ENCODE measurements at places on chromosomes 16 and 17.
A peak's percentile ranks its signal among the peaks of the same experiment; 100 is the strongest.

DNA sequence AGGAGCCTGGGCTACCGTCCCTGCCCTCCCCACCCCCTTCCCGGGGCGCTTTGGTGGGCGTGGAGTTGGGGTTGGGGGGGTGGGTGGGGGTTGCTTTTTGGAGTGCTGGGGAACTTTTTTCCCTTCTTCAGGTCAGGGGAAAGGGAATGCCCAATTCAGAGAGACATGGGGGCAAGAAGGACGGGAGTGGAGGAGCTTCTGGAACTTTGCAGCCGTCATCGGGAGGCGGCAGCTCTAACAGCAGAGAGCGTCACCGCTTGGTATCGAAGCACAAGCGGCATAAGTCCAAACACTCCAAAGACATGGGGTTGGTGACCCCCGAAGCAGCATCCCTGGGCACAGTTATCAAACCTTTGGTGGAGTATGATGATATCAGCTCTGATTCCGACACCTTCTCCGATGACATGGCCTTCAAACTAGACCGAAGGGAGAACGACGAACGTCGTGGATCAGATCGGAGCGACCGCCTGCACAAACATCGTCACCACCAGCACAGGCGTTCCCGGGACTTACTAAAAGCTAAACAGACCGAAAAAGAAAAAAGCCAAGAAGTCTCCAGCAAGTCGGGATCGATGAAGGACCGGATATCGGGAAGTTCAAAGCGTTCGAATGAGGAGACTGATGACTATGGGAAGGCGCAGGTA, 762 bp downstream of the CDK12 start:
- DNase-seq: no peak

DNA sequence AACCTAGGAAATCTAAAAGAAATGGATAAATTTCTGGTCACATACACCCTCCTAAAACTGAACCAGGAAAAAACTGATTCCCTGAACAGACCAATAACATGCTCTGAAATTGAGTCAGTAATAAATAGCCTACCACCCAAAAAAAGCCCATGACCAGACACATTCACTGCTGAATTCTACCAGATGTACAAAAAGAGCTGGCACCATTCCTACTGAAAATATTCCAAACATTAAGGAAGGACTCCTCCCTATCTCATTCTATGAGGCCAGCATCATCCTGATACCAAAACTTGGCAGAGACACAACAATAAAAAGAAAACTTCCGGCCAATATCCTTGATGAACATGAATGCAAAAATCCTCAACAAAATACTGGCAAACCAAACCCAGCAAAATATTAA, 52.9 kb downstream of the TTC19 start:
- no peak for DNase-seq

GRCh38 chr17:68568581-68568980, 32.6 kb downstream of the FAM20A start:
- no peak for DNase-seq

DNA sequence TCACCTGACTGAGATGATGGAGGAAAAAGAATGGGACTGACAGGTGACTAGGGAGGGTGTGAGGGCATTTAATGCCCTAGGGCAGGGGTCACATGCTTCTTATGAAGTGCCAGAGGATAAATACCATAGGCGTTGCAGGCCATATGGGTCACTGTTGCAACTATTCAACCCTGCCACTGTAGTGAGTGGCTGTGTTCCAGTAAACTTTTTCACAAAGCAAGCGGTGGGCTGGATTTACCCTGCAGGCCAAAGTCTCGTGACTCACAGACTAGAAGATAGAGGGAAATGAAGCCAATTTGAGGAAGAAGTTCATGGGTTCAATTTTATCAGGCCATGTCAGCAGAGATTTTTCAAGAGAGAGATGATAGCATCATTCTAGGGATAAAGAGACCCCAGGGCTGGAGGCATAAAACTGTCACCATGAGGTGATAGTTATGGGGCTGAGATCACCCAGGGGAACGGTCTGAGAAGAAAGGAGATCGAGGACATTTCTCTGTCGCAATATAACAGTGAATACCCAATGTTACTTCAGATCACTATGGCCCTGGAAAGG, 8.6 kb downstream of the ARHGAP17 start:
- no peak for DNase-seq

- no peak for DNase-seq
Observed at GRCh38 chr17:2235792-2236366, 67.7 kb downstream of the SMG6 start.

GRCh38 chr17:32523827-32524552, 37.2 kb downstream of the CDK5R1 start:
- no peak for DNase-seq

- DNase-seq: no peak
Observed at GRCh38 chr17:28350271-28350670, 7.1 kb downstream of the POLDIP2 start.

DNA sequence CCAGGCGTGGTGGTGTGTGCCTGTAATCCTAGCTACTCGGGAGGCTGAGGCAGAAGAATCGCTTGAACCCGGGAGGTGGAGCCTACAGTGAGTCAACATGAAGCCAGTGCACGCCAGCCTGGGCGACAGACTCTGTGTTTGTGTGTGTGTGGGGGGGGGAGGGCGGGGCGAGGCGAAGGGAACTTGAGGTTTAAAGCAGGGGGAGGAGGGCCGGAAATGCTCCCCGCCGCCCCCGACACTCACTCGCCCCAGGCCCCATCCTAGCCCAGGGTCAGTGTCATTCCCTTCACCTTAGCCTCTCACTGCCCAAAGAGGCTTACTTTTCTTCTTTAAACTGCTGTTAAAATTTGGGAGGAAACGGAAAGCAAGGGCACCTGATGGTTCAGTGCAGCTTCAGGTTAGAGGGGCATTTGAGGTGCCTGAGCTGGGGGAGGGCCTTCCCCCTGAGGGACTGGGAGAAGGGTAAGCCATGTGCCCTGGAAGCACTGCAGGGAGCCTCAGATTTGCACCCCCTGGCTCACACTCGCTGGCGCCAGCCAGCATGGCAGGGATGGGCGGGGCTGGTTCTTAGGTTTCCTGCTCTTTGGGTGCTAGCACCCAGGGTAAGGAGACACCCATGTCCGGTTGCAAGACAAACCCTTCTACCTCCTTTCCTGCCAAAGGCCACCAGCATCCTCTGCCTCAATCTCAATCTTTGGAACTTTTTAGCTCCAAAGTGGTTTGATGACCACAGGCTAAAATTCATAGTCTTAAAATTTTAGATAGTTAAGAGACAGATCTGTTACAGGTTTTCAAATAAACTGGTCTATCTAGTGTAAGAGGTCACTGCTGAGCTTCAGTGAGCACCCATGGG, 2.2 kb upstream of the LIMD2 start:
- DNase-seq: peak; percentile 51

- no peak for DNase-seq
Observed at GRCh38 chr16:31201582-31202413, 762 bp downstream of the PYCARD start.

GRCh38 chr17:75064867-75065561, 18.0 kb downstream of the KCTD2 start:
- no peak for DNase-seq

Data from caudate nucleus (tissue), 63 donors.